ENCODE measurements at places on chromosomes 7 and 10.

DNA sequence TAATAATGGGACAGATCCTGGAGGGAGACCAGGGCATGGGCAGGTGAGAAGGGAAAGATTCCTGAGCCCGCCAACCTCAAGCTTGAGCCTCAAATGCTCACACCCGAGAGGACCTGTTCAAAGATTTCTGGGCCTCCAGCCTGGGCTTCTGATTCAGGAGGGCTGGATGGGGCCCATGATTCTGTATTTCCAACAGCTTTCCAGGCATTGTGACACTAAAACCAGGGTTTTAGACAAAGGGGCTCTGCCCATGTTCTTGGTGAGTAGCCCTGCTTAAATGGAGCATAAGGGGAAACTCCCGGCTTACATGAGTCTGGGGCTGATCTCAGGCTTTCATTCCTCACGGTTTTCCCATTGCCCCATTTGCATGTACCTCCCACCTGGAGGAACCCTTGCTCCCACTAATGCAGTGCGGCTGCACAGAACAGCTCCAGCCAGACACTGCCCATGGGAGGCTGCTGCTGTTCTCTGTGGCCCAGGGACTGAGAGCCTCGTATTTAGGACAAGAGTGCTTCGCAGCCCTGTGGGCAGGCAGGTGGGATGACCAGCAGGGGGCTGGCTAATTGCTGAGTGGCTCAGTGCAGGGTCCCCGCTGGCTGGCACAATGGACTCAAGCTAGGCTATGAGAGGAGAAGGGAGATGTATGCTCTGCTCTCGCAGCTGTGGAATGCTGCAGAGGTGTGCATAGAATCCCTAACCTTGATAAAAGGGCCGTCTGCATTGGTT, 135.3 kb upstream of the COBL start:
- no peak overlapping the region for H3K4me3 ChIP-seq
- H3K4me1 ChIP-seq, result no peaks in the 10 kb centered on the region
- H3K27ac ChIP-seq, result no peak overlapping the region
- no peaks in the 10 kb centered on the region for H3K27me3 ChIP-seq
- no peaks in the 10 kb centered on the region for H3K36me3 ChIP-seq
- DNase-seq, result no peak

- peaks cover 26% of the 10 kb centered on the region for H3K4me1 ChIP-seq
- H3K4me3 ChIP-seq, result no peak overlapping the region
- H3K27ac ChIP-seq, result peak overlapping the region; percentile 49
- no peaks in the 10 kb centered on the region for H3K27me3 ChIP-seq
- no peaks in the 10 kb centered on the region for H3K36me3 ChIP-seq
Measured at GRCh38 chr10:12826800-12827372, 174.6 kb downstream of the CCDC3 start.

DNA sequence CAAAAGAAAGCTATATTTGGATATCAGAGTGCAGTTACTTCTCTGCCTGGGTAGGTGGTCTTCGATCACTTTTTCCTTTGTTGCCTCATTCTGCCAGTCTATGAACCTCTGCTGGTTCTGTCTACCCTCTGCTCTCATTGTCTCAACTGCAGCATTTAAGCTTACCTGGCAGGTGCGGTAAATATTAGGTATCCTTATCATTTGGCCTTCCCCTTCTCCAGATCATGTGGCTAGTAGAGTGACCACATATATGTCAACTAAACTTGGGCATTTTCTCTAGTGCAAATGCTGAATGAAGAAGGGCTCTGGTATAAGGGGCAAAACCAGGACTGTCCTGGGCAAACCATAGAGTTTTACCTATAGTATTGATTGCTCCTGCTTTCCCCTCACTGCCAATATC, 180.8 kb downstream of the MDFIC start:
- no peaks in the 10 kb centered on the region for H3K27me3 ChIP-seq
- H3K4me1 ChIP-seq, result no peaks in the 10 kb centered on the region
- H3K4me3 ChIP-seq, result no peak overlapping the region
- no peak overlapping the region for H3K27ac ChIP-seq

DNA sequence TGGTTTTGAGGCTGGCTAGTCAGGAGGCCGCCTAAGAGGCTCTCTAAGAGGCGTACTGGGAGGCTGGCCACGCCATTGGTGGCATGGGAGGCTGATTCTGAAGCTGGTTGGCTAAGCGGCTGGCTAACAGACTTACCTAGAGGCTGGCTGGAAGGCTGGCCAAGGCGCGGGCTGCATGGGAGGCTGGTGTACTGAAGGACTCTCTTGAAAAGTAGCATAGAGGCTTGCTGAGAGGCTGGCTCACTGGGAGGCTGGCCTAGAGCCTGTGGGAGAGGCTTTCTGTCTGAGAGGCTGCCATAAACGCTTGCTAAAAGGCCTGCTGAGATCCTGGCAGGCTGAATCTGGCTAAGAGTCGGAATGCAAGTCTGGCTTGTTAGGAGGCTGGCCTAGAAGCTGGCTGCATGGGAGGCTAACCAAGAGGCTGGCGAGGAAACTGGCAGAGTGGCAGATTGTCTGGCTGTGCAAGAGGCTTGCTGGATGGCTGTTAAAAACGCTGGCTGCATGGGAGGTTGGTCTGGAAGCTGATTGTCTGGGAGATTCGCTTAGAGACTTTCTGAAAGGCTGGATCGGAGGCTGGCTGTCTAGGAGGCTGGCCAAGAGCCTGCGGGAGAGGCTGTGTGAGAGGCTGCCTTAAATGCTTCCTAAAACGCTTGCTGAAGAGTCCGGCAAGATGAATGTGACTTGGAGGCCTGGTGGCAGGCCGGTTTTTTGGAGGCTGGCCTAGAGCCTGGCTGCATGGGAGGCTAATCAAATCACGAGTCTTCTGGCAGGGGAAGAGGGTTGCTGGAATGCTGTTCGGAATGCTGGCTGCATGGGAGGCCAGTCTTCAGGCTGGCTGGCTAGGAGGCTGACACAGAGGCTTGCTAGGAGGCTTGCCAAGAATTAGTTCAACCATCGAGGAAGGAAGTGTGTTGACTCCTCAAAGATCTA, 134.2 kb downstream of the OR13A1 start:
- no peaks in the 10 kb centered on the region for H3K27me3 ChIP-seq
- H3K36me3 ChIP-seq, result no peaks in the 10 kb centered on the region
- H3K4me1 ChIP-seq, result peaks cover 31% of the 10 kb centered on the region
- DNase-seq, result peak; percentile 49
- no peak overlapping the region for H3K4me3 ChIP-seq

DNA sequence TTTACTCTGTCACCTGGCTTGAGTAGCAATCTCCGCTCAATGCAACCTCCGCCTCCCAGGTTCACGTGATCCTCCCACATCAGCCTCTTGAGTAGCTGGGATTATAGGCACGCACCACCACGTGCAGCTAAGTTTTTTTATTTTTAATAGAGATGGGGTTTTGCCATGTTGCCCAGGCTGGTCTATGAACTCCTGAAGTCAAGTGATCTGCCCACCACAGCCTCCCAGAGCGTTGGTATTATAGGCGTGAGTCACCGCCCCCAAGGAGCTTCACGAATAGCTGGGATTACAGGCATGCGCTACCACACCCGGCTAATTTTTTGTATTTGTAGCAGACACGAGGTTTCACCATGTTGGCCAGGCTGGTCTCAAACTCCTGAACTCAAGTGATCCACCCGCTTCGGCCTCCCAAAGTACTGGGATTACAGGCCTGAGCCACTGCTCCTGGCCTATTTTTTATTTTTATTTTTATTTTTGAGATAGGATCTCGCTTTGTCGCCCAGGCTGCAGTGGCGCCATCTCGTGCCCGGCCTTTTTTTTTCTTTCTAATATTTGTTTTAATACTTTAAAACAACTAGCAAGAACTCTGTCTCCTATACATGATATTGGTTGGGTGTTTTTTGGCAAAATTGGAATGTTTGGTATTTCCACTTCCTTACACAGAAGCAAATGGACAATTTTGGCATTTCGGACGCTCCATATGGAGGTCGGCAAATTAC, 1.1 kb downstream of the EFCAB10 start:
- no peak overlapping the region for H3K27ac ChIP-seq
- no peaks in the 10 kb centered on the region for H3K36me3 ChIP-seq
- no peak for DNase-seq
- H3K4me3 ChIP-seq, result no peak overlapping the region

GRCh38 chr7:31023877-31024276, 28.2 kb upstream of the ADCYAP1R1 start:
- no peaks in the 10 kb centered on the region for H3K36me3 ChIP-seq
- H3K27ac ChIP-seq, result no peak overlapping the region
- H3K27me3 ChIP-seq, result peaks cover 16% of the 10 kb centered on the region
- H3K4me1 ChIP-seq, result no peaks in the 10 kb centered on the region
- no peak for DNase-seq
- no peak overlapping the region for H3K4me3 ChIP-seq

GRCh38 chr10:132892004-132892403, 50.4 kb downstream of the CFAP46 start:
- no peaks in the 10 kb centered on the region for H3K27me3 ChIP-seq
- peak; percentile 41 for DNase-seq
- H3K4me3 ChIP-seq, result no peak overlapping the region
- H3K27ac ChIP-seq, result no peak overlapping the region
- H3K36me3 ChIP-seq, result no peaks in the 10 kb centered on the region
- H3K4me1 ChIP-seq, result no peaks in the 10 kb centered on the region

DNA sequence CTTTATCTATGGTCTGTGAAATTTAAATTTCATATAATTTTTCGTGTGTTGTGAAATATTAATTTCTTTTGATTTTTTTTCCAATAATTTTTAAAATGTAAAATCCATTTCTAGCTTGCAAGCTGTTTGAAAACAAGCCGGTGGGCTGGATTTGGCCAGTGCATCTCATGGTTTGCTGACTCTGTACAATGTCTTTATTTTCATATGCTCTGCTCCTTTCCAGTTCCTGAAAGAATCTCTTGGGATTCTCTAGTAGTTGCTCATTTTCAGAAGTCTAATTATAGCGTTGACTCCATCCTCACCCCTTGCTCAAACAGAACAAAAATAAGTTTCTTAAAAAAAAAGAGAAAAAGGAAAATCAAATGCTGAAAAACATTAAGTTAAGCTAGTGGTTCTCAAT, 21.4 kb downstream of the UBN2 start:
- H3K27ac ChIP-seq, result peak overlapping the region; percentile 51
- DNase-seq, result no peak
- peaks cover 8% of the 10 kb centered on the region for H3K4me1 ChIP-seq
- no peak overlapping the region for H3K4me3 ChIP-seq
- peaks cover 32% of the 10 kb centered on the region for H3K36me3 ChIP-seq

DNA sequence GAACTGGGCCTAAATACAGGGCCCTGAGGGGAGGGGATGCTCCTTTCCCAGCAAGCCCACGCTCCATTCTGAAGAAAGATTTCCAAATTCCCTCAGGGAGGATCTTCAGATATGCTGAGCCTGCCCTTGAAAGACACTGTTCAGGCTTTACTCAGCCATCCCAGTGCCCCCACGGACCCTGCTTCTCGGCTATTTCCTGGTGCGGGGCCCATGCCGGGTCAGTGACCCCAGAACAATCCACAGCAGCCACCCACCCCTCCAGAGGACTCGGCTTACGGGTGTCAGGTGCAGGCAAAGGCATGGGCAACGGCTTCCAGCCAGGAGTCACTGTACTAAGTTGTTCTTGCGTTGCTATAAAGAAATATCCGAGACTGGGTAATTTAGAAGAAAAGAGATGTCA, 137.1 kb downstream of the OAT start:
- H3K27me3 ChIP-seq, result no peaks in the 10 kb centered on the region
- peaks cover 6% of the 10 kb centered on the region for H3K4me1 ChIP-seq
- no peak for DNase-seq
- no peak overlapping the region for H3K27ac ChIP-seq
- no peaks in the 10 kb centered on the region for H3K36me3 ChIP-seq
- H3K4me3 ChIP-seq, result no peak overlapping the region

- peaks cover 54% of the 10 kb centered on the region for H3K4me1 ChIP-seq
- no peak overlapping the region for H3K4me3 ChIP-seq
- DNase-seq, result no peak
- H3K36me3 ChIP-seq, result no peaks in the 10 kb centered on the region
Measured at GRCh38 chr7:73970801-73971229, 57.2 kb upstream of the ELN start.

DNA sequence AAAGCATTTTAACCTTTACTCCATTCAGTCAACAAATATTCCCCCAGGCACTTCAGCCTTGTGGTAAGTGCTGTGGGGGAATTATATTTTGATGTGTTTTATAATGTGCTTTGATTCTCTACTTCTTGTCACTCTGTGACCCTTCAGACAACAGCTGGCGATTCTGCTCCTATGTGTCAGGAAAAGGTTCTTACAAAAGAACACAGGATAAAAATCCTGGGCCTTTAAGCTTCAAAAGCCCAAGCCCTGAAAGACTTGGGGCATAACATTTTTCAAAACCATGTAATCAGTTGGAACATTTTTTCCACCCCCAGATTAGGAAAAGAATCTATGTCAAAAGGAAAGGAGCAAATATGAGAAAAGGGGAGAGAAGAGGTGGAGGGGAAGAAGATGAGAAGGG, 37.8 kb upstream of the LRRC17 start:
- H3K27ac ChIP-seq, result peak overlapping the region; percentile 22
- H3K4me1 ChIP-seq, result peaks cover 6% of the 10 kb centered on the region
- H3K4me3 ChIP-seq, result no peak overlapping the region
- no peaks in the 10 kb centered on the region for H3K36me3 ChIP-seq
- DNase-seq, result no peak

Measured in tibial artery (tissue), 4 donors.